SIG-M5 (cell line): ENCODE measurements at places on chromosomes 1 and 21.

DNA sequence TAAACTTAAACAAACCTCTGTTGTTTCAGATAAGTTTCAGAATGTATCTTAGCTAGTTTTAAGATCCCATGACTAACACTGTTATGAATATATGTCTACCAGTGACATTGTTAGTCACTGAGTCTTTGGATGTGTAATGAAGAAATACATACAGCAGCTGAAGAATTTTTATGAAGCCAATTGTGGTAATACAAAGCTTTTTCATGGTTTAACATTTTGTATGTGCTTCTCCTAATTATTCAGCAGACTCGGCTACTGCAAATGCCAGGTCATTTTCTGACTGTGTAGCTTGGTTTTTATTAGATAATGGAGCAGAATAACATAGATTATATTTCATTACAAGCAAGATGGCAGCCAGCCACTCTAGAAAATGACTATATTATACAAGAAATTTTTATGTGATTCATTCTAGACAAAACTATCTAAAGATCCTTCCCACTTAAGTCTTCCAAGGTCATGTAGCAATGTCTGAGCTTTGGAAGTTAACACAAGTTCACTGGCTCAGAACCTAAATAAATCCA lies 147.8 kb downstream of the TNFSF18 start:
- no peak for DNase-seq

DNA sequence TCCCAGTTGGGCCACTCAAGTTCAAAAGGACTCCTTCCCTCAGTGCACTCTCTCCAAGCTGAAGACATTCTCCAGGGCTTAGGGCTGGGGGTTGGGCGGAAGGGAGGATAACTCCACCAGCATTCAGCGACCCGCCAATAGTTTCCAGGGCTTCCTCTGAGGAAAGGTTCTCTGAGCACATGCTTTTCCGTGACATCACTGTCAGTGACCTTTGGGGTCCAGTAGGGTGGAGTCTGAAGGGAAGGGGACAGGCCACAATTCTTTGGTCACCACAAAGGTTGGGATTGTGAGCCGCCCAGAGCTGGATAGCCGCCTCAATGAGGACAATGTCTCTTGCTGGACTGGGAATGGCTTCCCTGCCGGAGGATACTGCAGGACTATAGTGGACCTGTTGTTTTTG lies 22.8 kb upstream of the RXRG start:
- DNase-seq, result no peak

DNA sequence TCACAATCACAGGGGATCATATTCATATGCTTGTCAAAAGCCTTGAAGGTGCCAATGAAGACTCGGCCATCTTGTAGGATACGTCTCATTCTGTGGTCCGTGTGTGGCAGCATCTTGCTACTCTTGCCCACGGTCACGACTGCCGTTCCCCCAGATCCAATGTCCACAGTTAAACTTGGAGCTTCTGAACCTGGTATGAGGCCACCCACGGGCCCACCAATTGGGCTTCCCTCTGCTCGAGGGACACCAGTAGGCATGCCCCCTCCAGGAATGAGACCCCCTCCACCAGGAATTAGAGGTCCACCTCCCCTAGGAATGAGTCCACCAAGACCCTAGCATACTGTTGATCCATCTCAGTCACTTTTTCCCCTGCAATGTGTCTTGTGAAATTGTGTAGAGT lies 39.6 kb downstream of the MORN1 start:
- no peak for DNase-seq

GRCh38 chr1:169594391-169594790 lies 8.1 kb upstream of the F5 start:
- DNase-seq, result no peak

GRCh38 chr1:229093609-229094336 lies 177.1 kb upstream of the RAB4A start:
- no peak for DNase-seq

DNA sequence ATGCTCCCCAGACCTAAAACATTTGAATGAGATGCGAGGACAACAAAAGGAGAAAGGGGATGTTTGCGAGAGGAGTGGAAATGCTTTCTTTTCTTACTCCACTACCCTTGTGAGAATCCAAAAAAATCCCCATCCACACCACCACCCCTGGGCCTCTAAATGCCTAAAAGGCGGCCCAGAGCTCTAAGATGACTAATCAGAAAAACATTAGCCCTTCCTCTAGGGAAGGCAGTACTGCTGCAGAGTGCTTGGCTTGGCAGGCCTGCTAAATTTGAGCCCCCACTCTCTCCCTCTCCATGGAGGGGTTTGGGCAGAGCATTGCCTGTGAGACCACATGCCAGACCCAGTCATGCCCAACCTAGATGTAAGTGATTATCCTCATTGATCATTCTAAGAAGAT lies 347.9 kb downstream of the USH2A start:
- no peak for DNase-seq

- DNase-seq, result no peak
These were observed 6.0 kb upstream of the CHD1L start for GRCh38 chr1:147236448-147236847.

- peak; percentile 41 for DNase-seq
These were observed at the start of gene C1orf53 for GRCh38 chr1:197902454-197903195. Gene C1orf53 (plus strand): TSS chr1:197902630. CDS start chr1:197902650, 20 bp downstream.

DNA sequence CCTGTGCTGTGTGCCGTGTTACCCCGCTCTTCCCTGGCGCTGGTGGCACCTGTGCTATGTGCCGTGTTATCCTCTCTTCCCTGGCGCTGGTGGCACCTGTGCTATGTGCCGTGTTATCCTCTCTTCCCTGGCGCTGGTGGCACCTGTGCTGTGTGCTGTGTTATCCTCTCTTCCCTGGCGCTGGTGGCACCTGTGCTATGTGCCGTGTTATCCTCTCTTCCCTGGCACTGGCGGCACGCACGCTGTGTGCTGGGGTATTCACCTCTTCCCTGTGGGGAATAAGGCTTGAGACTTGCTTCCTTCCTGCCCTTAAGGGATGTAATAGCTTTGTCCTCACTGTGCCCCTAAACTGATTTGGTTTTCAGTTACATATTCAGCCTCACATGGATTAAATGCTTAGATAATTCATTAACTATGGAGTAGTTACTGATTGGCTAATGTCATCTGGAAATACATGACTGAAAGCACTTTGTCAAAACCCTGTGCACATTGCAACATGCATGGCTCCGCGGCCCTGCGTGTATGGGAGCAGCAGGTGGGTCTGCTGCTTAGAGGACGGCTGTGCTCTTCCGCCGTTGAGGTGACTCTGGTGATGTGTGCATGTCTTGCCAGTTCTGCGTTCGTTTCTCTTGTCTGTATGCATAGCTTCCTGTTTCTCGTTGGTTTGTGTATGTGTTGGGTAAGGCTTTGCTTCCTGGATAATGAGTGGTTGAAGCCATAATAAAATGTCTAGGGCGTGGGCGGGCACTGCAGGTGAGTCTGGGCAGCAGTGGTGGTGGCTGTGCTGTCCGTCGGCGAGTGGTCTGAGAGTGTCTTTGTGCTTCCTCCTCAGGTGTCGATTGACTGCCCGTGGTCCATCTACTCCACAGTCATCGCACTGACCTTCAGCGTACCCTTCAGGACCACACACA lies 17.9 kb upstream of the PWP2 start:
- no peak for DNase-seq

- DNase-seq, result no peak
These were observed 3.5 kb downstream of the LPGAT1 start for GRCh38 chr1:211827051-211827450.

GRCh38 chr1:198168227-198168626 lies 11.4 kb downstream of the NEK7 start:
- DNase-seq, result no peak

DNA sequence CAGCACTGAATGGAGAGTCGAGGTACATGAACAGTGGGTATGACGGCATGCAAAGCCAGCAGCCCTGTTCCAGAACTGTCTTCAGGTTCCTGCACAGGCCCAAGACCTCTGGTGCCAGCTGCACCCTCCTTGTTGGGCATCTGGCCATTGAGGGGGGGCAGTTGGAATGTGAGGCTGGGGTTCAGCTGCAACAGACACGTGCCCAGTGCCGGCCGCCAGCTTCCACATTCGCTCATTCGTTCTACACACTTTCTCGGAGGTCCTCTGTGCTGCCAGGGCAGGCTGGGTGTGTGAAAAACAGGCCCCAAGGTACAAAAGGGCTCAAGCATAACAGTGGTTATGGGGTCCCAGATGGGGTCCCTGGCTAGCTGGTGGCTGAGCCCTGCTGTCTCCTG lies 37.9 kb upstream of the SLC19A1 start:
- DNase-seq, result no peak

DNA sequence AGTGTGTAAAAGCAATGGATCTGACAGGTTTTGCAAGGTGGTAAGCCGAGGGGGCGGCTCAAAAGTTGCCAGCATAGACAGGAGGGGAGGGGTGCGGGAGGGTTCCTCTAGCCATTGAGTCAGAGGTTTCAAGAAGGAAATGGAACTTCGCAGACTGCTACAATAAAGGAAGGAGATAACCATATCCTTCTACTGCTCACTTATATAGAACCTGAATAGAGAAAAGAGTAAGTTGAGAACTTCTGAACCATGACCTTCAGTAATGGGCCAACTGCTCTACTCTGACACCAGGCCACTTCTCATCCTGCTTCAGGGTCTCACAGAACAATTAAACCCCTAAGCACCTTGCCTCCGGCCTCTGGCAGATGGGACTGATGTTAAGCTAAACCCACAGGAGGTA lies 26.3 kb upstream of the BCAR3 start:
- peak; percentile 25 for DNase-seq
